ENCODE measurements at places on chromosomes 5 and 9.

DNA sequence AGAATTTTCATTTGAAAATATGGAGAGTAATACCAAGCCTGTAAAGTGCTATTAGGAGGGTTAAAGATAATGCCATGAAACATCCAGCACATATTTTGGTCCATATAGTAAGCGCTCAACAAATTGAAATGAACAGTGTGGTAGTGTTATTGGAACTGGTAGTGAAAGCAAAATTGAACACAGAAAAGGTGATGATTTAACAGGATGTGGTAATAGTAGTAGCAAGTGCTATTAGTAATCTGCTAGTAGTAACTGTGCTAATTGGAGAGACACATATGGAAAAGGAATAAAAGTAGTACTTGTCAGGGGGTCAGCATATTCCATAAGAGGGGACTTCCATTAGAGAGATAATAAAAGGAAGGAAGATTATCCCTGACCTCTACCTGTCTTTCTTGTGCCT, 187.3 kb downstream of the HTR1A start:
- DNase-seq, result no peak

DNA sequence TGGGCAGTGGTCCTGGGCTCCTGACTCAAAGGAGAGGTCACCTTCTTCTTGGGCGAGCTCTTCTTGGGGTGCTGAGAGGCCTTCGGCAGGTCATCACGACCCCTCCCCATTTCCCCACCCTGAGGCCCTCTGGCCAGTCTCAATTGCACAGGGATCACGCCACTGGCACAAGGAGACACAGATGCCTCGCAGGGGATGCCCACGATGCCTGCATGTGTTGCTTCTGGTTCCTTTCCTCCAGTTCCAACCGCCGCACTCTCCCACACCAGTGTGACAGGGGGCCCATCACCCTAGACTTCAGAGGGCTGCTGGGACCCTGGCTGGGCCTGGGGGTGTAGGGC, 1.3 kb downstream of the CEL start:
- DNase-seq, result no peak

- DNase-seq, result peak; percentile 62
Observed at GRCh38 chr9:113509463-113509862, 45.9 kb downstream of the RGS3 start.

DNA sequence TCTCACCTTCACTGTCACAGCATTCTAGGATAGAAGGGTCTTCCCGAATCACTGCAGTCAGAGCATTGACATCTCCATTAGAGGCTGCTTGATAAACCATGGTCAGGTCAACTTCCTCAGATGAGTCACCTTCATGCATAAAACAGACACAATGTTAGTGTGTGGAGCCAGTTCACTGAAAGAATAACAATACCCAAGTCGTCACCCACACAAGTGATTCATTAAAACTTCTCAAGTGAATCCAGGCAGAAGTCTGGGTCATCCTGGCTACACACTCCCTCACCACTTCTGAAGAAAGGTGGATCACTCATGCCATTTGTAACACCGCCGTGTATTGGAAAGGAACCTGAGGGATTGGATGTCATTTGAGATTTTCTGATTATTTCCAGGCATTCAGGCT, 49.6 kb downstream of the ANKRD55 start:
- DNase-seq, result peak; percentile 92

- DNase-seq, result no peak
Observed at GRCh38 chr5:163432544-163432943, 4.9 kb upstream of the CCNG1 start.

DNA sequence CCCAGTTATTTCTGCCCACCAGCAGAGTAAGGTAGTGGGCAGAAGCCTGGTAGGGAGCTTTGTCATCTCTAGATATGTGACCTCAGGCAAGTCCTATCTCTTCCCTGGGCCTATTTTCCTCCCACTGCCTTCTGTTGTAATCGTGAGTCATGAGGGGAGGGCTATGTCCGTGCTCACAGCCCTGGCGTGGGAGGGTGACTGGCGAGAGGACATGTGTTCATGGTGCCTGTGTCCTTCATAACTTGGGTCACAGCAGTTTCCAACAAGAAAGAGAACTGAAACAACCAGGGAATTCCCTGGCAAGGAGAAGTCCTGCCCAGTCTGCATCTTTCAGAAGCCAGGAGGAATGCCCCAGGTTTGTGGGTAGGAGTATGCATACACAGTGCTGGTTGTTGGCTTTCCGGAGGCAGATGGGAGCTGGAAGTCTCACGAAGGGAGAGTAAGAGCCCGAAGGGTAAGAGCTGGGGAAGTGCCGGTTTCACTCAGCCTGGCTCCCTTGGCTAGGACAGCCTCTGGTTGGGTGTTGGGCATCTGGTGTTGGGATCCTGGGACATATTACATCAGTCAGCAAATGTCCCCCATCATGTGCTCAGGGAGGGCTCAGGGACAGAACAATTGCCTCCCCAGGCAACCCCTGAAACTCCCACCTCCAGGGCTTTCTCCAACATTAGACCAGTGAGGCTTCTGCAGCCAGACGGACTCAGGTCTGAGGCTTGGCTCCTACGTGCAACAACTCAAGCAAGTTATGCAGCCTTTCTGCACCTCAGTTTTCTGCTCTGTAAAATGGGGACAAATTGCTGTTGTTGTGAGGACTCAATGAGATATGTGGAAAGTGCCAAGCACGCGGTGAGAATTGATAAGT, 4.3 kb upstream of the TIFAB start:
- peak; percentile 70 for DNase-seq

DNA sequence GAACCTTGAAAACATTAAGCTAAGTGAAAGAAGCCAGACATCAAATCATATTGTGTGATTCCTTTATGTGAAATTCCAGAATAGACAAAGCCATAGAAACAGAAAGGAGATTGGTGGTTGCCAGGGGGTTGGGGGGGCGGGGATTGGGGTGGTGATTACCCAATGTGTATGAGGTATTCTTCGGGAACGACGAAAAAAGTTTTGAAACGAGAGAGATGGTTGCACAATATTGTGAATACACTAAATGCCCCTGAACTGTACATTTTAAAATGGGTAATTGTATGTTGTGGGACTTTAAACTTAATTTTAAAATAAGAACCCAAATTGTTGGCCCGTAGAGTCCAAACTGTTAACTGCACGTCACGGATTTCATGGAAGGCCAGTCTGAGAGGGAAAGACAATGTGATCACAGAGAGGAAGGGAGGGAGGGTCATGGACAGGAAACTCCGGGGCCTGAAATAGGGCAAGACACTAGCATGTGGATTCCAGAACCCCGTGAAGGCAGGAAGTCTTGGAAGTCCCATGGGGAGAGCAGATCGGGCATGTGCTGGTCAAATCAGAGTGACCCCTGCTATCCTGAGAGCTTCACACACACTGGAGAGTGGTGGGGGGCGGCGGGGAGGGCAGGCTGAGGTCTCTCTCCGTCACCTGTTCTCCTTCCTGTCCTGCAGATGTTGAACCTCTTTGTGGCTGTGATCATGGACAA, 218.4 kb downstream of the CACNA1B start:
- no peak for DNase-seq

- no peak for DNase-seq
Observed at GRCh38 chr5:54740141-54740540, 222.6 kb downstream of the SNX18 start.

DNA sequence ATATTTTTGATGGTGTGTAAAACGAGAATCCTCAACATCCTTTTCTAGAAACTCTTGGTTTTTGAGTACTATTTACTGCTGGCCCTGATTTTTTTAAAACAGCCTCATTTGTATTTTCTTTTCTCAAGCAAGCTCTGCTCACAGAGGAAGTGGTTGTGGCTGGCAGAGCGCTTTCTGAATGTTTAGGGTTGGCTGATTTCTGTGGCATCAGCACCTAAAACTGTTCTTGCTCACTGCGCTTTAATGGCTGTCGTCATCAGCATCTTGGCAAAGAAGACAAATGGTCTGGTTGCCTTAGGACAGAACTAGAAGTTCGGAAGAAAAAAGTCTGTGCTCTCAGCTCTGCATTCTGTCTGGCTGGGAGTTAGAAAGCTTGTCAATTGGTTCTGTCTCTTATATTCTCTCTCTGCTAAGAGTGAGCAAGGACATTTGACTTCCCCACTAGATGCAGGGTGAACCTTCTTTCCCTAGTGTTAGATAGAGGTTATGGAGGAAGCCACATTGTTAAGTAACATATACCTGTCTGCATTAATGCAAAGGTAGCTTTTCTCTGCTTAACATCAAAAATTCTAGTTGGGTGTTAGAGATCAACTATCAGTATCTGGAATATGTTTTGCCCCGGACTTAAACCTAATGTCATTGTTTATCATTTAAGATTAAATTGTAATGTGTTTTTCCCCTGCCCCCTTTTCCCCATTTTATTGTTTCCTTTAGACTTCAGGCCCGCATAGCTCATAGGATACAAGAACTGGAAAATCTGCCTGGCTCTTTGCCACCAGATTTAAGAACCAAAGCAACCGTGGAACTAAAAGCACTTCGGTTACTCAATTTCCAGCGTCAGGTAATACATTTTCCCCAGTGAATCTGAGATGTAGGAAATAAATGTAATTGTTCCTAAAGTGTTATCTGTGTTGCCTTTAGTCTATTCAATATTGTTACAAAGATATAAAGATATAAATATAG, 39.0 kb downstream of the SMARCA2 start:
- peak; percentile 81 for DNase-seq

- DNase-seq, result peak; percentile 87
Observed at GRCh38 chr9:97923529-97924108, 1.3 kb upstream of the TRMO start.

All from fibroblast of the aortic adventitia (primary cell).